ENCODE measurements at places on chromosomes 16 and 17.

DNA sequence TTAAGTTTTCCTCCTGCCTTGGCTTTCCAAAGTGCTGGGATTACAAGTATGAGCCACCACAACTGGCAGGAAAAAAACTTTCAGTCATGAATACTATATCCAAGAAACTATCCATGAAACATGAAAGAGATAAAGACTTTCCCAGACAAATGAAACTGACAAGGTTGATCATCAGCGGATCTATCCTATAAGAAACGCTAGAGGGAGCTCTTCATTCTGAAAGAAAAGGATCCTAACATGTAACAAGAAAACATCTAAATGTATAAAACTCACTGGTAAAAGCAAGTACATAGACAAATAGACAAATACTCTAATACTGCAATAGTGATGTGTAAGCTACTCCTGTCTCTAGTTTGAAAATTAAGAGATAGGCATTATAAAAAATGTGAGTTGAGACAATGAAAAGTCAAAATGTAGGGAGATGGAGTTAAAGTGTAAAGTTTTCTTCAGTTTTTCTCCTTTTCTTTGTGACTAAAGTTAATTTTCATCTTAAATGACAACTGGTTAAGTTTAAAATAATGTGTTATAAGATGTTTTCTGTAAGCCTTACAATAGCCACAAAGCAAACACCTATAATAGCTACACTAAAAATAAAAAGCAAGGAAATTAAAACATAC lies 79.6 kb upstream of the TEKT1 start:
- DNase-seq, result peak; percentile 19

DNA sequence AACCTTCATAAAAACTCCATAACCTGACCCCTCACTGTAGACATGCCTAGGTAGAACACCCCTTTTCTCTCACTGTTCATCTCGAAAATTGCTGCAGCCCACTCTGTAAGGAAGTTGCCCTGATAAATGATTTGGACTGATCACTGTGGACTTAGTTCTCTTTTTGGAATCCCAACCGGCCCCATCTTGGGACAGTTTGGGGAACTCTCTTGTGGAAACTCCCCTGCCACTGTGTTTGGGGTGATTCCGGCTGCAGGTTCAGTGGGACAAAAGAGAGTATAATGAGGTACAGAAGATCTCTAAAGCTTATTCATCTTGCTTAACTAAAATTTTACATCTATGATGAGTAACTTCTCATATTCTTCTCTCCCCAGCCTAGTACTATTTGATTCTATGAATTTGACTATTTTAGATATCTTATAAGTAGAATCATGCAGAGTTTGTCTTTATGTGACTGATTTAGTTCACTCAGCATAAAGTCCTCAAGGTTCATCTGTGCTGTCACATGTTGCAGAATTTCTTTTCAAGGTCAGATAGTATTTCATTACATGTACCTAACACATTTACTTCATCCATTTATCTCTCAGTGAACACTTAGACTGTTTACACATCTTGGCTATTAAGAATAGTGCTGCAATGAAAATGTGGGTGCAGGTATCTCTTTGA lies 84.9 kb downstream of the ABCA8 start:
- DNase-seq, result no peak

DNA sequence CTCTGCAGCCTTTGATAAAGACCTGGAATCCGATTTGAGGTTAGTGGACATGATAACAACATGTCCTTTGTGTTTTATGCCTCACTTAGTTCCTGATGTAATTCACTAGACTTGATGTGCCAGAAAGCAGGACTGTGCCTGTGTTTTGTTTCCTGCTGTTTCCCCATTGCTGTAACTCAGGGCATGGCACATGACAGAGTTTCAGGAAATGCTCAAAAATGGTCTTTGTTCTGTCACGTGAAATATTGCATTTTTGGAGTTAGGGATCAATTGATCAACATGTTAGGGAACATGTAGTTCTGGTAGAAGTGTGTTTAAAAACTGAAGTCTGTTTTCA lies 32.8 kb downstream of the DHX38 start:
- DNase-seq, result no peak

- DNase-seq, result no peak
Observed at GRCh38 chr17:81805707-81806460, 1.9 kb downstream of the GCGR start.

DNA sequence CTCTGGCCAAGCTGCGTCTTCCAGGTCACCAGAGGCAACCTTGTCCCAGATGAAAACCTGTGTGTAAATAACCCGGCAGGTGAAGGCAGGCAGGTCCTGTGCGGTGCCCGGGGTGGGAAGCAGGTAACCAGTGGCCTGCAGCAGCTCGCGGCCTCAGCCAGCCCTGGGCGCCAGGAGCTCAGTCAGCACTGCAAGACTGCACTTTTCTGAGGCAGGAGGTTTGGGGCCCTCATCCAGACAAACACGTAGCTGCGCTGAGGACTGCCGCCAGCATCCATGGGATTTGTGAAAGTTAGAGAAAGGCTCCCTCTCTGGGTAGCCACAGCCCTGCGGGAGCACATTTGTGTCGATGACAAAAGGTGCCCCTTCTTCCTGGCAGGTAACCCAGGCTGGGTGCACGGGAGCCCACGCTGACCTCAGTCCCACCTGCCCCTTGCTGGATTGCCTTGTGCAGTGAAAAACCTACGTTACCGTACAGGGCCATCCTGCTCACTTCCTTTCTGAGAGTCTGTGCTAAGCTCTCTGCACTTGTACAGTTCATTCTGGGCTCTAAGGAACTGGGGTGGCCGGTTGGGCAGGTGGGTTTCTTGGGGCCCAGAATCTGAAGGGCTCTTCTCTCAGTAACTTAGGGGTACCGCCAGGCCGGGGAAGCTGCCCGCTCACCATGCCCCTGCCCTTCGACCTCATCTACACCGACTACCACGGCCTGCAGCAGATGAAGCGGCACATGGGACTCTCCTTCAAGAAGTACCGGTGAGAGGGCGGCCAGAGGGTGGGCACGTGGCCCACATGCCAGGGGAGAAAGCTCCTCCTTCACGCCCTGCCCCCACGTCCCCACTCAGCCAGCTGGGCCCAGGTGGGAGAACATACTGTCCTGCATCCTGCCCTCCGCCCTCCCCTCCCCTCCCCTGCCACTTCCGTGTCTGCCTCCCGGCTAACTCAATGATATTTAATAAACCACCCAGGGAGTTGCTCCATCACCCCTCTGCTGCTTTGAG lies 56.4 kb downstream of the MGAT5B start:
- DNase-seq, result no peak

DNA sequence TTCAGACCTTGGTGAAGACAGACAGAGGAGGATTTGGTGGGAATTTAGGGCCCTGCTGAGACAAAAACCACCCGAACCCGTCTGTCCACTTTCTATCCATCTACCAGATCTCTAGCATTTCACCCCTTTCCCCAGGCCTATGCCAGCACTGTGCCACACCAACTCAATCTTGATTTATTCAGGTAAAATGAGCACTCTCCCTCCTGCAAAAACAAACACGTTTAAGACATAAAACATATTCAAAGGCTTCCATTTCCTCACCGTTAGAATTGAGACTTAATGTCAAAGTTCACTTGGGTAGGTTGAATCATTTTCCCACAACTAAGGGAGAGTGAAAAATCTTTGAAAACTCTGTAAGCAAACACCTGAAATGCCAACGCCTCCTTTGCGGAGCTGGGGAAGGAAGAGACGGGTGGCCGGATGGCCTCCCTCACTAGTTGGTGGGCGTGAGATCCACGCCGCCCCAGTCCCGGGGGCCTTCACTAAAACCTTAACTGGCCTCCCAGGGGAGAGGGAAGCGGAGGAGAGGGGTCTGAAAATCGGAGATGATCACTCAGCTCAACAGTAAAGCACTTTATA lies 862 bp downstream of the DCAKD start:
- DNase-seq, result no peak

GRCh38 chr17:82065193-82065637 lies 389 bp downstream of the DUS1L start:
- no peak for DNase-seq

DNA sequence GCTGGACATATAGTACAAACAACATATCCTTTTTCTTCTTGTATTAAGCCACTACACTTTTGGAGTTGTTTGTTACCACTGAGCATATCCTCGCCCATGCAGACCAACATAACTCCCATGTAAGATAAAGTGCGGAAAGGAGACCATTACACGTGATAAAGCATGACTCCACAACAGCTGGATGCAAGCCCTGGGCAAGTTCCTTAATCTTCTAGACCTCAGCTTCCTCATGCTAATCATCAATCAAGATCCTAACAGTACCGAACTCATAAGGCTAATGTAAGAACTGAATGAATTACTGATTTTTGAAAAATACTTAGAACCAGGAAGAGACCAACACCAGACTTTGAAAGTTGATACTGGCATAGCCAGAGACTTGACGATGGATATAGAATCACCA lies 47.0 kb upstream of the GSG1L start:
- DNase-seq, result no peak

DNA sequence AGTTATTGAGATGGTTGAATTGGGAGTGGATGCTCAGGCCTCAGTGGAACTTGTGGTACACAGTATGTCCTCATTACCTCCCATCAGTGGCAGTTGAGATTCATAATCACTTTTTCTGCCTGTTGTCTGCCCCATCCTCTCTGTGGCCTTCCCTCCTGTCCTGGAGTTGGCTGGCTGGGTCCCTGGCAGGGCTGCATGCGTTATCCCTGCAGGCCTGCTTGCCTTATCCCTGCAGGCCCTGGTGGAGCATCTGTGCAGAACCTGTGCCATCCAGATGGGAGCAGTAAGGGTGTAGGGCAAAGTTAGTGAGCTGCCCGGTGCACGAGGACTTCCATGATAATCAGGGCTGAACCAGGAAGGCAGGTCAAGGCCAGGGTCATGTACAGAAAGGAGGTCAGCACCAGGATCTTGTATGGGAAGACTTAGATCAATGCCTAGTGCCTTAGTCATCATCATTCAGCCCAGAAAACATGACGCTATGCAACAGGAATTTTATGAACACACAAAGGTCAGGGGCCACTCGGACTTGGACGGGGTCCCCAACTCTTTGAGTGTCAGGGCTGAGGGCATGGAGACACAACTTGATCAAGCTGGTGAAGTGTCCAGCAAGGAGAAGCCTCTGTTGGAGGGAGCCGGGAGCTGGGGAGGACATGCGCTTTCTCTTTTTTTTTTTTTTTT lies 47.2 kb downstream of the ABCC1 start:
- peak; percentile 98 for DNase-seq

DNA sequence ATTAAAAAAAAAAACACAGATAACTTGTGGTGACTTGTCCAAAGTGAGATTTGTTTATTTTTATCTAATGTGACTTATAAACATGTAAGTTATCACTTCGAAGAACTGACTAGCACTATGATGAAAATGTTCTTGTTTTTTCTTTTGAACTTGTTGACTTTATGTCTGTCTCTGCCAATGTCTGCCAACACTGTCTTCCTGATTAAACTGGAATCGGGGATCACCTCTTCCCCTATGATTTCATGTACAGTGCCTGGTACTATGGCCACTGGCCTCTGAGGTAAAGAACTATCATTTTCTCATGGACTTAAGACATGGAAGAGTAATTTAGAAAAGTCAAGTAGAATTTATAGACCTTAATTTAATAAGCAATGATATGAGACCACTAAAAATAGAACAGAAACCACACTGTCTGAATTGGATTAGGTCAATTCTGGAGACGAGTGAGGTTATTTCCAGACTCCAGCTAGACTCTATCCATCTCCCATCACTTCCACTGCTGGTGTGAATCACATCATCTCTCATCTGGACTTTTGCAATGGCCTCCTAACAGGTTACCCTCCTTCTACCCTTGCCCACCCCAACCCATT lies 8.9 kb downstream of the C17orf78 start:
- no peak for DNase-seq
